GM10248 (cell line): ENCODE measurements at places on chromosomes 1 and 21.

DNA sequence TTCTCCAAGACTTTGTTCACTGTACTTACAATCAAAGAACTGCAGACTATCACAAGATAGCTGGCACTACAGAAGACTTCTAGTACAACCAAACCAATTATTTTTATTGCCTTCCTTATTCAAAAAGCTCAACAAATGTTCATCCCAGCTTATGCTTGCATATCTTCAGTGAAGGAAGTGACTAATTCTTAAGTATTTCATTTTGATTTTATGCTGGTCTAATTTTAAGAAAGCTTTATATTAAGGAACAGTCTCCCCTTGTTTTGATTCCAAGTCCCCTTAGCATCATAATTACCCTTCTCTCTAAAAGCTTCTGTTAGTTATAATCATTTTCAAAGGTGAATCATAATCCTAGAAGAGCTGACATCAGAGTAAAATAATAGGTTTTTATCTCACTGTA is 132.9 kb downstream of the LRRIQ3 start:
- no peak for DNase-seq

DNA sequence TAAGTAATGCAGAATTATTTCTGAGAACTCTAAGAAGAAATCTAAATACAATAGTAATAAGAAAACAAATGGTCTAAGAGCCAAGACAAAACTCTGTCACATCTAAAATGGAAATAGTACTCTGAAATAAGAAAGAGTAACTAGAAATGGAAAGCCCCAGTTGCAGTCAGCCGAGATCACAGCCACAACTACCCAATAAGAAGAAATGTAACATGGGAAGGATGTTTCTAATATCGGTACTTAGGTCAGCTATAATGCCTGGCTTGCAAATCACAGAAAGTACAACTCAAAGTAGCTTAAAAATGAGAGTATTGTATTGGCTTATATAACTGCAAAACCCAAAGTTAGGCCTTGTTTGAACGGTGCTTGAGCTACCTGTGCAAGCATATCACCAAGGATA is 58.6 kb upstream of the USP25 start:
- peak; percentile 14 for DNase-seq

DNA sequence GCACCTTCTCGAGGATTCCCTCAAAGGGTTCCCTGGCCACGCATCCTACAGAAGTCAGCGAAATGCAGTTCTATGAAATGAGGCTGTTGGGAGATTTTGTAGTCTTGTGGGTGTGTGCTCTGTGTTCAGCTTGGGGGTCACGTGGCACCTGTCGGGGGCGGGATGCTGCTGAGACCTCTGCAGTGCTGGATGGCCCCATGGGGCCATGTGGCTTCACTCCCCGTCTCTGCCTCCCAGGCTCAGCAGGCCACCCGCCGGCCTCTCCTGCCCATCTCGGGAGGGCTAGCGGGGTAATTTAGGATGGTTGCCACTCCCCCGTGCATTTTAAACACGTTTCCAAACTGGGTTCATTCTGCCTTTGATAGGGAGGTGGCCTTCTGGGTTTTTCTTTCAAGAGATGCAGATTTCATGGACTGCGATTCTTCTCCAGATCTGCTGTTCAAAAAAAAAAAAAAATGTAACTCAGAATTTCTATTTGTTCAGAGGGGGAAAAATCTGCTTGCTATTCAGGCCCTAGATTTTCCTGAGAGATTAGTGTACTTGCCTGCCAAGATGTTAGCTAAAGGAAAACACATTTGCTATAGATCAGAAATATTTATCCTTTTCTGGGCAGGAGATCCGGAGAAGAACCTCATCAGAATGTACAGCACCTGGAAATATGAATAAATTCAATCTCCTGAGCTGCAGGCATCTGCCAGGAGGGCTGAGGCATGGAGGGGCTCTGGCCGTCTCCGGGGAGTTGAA is 277.2 kb upstream of the VAMP3 start:
- DNase-seq: no peak

GRCh38 chr1:221631556-221631955 is 110.3 kb downstream of the DUSP10 start:
- DNase-seq: no peak

DNA sequence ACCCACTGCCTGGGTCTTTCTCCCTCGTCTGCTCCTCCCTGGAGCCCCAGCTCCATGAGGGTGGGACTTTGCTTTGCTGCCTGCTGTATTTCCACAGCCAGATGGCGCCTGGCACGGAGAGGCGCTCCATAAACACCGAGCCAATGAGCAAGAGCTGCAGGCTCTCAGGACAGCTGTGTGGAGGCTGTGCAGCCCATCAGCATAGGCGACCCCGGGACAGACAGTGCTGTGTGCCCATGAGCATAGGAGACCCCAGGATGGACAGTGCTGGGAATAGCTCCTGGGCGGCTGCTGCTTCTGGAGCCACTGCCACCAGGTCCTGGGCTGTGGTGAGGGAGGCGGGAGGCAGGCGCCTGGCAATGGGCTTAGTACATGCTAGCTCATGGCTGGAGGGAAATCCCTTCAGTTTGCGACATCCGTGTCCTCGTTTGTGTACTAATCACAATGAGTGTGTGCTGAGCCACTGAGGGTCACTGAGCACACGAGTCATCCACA is 29.2 kb downstream of the CEP104 start:
- DNase-seq: no peak

DNA sequence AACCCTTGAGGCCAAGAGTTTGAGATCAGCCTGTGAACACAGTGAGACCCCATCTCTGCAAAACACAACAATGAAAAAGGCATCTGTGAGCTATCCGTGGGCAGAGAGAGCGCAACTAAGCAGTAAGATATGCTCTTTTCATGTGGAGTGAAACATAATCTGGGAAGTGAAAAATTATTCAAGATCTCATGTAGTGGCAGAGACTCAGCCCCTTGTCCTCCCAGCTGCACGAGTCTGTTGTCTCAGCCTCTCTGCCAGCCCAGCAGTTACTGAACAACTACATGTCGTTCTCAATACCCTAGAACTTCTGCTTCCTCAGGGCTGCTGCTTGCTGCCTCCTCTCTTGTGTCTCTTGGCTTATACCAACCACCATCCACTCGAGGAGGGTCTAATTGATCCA is 61.3 kb upstream of the WDR26 start:
- no peak for DNase-seq

DNA sequence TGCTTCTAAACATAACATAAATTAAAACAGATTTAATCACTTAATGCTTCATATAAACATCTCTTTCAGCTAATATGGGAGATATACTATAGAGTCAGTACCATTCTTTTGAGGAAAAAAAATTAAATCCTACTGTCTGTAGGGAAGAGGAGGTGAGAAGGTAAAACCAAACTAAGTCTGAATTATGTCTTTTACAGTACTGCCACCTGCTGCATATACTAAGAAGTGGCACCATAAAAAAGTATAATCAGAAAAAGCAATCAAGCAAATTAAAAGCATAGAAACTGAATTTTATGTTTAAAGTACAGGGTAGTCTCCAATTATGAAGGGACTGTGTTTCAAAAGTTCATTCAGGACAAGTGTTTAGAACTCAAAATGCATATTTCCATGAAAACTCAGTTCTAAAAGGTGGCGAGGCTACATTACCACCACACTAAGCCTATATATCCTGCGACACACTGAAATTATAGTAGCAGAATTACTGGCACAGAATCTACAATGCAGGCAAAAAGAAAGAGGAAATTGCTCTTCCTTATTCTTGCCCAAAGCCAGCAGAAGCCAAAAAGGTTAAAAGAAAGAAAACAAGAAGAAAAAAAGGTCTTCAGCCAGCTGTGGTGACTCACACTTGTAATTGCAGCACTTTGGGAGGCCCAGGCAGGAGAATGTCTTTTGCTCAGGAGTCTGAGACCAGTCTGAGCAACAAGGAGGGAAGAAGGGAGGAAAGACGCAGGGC is 9.0 kb downstream of the NSL1 start:
- DNase-seq: no peak
